ENCODE measurements at places on chromosomes 6 and 20. TPM values are rescaled to one million over a fixed set of nuclear protein-coding genes. Genes with fewer than 3 reads are reported as not detected.

EMILIN3 gene
- total RNA-seq, result 2.1 TPM

RAB44 gene
- not detected for total RNA-seq

DCDC2 gene
- not detected for total RNA-seq

RNF144B gene
- 11.9 TPM for total RNA-seq

PBOV1 gene
- total RNA-seq, result not detected

AVP gene
- not detected for total RNA-seq

TFAP2B gene
- not detected for total RNA-seq

SLC17A9 gene
- 4.8 TPM for total RNA-seq

MYBL2 gene
- total RNA-seq, result not detected

Measured in right cardiac atrium (tissue), 5 donors.